ENCODE measurements at places on chromosomes 1 and 21. TPM values are rescaled to one million over a fixed set of nuclear protein-coding genes. Genes with fewer than 3 reads are reported as not detected.
A peak's percentile ranks its signal among the peaks of the same experiment; 100 is the strongest.

- DNase-seq: no peak
These were observed 54.1 kb upstream of the CFAP298 start for GRCh38 chr21:32666258-32666657.

DNA sequence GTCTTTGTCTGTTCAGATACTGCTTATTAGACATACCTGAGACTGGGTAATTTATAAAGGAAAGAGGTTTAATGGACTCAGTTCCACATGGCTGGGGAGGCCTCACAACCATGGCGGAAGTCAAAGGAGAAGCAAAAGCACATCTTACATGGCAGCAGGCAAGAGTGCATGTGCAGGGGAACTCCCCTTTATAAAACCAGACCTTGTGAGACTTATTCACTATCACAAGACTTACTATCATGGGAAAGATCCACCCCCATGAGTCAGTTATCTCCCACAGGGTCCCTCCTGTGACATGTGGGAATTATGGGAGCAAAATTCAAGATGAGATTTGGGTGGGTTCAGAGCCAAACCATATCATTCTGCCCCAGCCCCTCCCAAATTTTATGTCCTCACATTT is 7.1 kb upstream of the PSMA5 start:
- no peak for DNase-seq

GRCh38 chr1:174702011-174702410 is 254.2 kb downstream of the GPR52 start:
- no peak for DNase-seq

- DNase-seq: peak; percentile 45
These were observed 1.4 kb downstream of the RIPK4 start for GRCh38 chr21:41765420-41765821.

GRCh38 chr1:202010180-202011015 is at the start of gene ELF3:
TSS of gene ELF3 (plus strand) at chr1:202010587. CDS start at chr1:202011137, 550 bp downstream.
- no peak for DNase-seq

DNA sequence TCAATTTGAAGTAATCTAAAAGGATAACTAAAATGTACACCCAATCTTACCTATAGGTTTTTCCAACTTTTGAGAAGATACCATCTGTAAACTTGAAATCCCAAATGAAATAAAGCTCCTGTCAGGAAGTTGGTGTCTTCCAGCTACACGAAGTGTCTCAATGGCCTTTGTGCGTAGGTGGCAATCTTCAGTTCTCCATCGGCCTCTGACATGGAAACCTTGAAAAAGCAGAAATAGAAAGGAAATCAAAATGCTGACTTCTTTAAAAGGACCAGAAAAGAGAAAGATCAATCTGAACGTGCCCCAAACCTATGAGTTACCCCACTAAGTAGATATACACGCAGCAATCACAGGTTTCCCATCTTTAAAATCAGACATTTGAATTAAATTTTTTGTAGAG is 10.0 kb downstream of the MKNK1 start:
- DNase-seq: no peak

GRCh38 chr1:172144445-172145061 is 275.9 kb upstream of the C1orf105 start:
- peak; percentile 91 for DNase-seq

DNA sequence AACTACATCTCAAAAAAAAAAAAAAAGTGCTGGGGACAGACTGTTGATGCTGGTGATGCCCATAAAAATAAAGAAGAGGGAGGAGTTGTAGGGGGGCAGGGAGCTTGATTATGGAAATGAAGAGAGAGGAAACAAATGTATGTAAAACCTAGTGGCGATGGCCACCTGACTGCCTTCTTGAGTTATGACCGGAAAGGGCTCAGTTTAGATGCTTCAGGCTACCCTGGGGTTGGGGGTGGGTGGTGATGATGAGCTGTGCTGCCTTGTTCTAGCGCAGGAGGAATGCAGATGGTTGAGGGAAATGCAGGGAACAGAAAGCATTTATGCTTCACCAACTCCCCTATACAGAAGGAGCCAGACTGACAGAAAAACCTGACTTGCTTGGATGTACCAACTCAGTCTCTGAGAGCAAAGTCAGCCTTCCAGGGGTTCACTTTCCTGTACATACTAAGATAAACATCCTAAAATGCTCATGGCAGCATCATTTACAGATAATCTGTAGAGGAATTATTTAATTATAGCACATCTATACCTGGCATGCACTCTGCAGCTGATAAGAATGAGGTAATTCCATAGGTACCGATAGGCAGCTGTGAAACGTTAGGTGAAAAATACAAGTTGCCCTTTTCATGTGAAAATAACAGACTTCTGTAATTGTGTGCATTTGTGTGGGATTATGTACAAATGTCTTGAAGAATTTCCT is 8.0 kb upstream of the BCAR3 start:
- DNase-seq: peak; percentile 7

DNA sequence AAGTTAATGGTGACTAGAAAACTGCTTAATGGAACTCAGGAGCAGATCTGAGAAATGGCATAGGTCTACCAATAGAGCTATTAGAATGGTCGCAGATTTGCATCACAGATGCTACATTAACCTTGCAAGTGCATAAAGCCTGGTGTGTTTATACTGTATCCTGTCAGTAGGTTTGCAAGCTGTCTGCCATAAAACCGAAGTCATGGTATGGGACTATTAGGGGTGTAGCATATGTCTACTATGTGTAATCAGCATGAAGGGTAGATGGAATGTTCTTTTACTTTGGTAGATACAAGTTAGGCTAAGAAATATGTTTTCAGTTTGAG is 574.2 kb upstream of the ADGRL2 start:
- DNase-seq: no peak

DNA sequence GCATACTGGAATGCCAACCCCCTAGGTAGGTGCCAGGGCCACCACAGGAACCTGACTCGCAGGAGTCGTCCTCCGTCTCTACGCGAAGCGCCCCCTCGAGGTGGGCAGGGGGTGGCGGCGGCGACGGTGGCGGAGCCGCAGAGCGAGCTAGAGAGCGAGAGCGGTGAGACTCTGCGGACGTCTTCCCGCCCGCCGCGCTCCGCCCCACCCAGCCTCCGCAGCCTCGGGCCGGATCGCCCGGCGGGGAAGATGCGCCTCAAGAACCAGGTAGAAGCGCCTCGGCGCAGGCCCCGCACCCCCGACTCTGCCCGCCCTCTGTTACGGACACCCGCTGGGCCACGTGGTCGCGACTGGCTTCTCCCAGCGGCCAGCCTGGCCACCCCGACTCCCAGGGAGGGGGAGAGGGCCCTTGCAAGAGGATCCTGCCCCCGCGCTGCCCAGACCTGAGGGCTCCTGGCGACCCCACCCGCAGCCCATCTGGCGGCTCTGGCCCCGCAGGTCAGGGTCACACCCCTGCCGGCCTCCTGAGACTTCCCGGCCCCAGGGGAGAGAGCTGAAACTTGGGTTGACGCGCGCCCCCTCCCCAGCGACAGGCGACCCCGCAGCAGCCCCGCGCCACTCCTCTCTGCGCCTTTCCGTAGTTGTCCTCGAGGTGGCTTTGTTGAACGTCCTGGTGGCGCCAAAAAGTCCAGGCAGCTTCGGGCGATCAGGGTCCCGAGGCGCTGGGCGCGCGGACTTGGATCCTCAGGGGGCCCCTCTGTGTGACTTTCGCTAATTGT is 24.4 kb upstream of the AGBL4 start:
- peak; percentile 72 for DNase-seq

The RLF gene
- 18.1 TPM for total RNA-seq

The TRPM2 gene
- 11.3 TPM for total RNA-seq

The GART gene
- 52.6 TPM for total RNA-seq

The SERINC2 gene
- total RNA-seq: 3.9 TPM

The CNKSR1 gene
- 2.4 TPM for total RNA-seq

The RGS1 gene
- total RNA-seq: 13.0 TPM
